ENCODE measurements at places on chromosomes 1 and 21. TPM values are rescaled to one million over a fixed set of nuclear protein-coding genes. Genes with fewer than 3 reads are reported as not detected.

The TNFRSF8 gene
- not detected for total RNA-seq

GRCh38 chr1:91697416-91697815, 188.5 kb downstream of the TGFBR3 start:
- DNase-seq = peak; percentile 56

- no peak for DNase-seq
Observed at GRCh38 chr1:7659514-7659913, 111.6 kb upstream of the VAMP3 start.

- DNase-seq = no peak
Observed at GRCh38 chr1:214464445-214465287, 86.7 kb downstream of the PTPN14 start.

DNA sequence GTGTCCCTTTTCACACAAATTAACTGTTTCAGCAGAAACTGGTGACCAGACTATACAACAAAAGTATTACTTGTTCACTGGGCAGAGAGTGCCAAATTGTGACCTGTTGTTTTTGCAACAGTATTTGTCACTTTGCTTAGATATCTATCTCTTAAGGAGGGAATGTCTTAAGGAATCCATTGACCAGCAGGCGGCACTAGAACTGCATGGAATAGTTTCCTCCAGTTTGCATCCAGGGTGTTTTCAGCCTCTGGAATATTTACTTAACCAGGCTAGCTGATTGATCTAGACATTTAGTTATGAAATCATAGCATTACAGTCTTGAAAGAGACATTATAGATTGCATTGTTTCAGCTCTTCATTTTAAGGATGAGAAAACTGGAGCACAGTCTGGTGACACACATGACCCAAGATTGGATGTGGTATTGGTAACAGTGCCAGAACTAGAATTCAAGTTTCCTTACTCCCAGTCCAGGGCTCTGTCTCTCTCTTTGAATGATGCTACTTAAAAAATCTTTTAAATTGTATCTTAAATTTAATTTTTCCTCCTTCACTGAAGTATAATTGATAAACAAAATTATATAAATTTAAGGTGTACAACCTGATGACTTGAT, 16.9 kb downstream of the RPTN start:
- no peak for DNase-seq

- peak; percentile 35 for DNase-seq
Observed at GRCh38 chr21:32921632-32922230, 104.0 kb upstream of the OLIG2 start.

- DNase-seq = no peak
Observed at GRCh38 chr1:208178091-208178529, 66.1 kb downstream of the PLXNA2 start.

The RGS18 gene
- total RNA-seq = 2.4 TPM

DNA sequence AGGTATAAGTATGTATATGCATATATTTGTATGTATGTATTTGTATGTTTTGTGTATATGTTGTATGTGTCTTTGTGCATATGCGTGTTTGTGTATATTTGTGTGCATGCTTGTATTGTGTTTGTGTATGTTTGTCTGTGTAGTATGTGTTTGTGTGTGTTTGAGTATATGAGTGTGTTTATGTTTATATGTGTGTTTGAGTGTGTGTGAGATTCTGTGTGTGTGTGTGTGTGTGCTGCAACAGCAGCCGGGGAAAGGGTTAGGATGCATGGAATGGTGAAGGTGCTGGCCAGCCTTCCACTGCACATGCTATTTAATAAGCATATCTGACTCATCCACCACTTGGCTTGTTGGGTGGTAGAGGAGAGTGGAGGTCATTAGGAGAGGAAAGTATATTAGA, 46.6 kb upstream of the RAB4A start:
- no peak for DNase-seq

- no peak for DNase-seq
Observed at GRCh38 chr1:94045465-94046056, 75.4 kb downstream of the ABCA4 start.

GRCh38 chr1:231643071-231643934, 16.7 kb downstream of the DISC1 start:
- no peak for DNase-seq

DNA sequence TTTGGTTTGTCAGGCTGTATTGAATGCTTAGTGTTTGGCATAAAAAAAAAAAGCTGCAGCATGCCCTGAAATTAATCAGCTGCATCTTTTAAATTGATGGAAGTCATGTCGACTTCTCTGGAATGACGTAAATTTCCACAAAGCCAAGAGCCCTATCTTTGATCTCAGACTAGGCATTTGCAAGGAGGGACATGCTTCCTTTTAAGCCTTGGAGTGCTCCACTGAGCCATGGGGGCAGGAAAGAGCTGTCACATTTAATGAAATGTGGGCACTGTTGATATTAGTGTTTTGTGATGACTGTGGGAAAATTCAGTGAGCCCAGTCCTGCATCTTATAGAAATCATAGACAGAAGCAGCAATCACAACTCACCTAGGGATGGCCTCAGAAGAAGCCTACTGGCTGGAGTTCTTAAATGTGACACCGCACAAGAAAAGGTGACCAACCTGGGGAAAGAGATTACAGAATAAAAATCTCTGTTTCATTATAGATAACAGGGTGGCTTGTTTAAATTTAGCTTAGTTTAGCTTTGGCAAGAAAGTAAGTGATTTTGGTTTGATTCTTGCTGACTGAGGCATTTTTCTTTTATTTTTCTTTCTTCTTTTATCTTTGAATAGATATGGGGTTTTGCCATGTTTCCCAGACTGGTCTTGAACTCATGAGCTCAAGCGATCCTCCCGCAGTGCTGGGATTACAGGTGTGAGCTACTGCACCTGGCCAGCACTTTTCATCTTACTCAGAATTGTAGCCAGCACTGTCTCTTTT, 188.2 kb downstream of the HHAT start:
- no peak for DNase-seq

- DNase-seq = no peak
Observed at GRCh38 chr1:221328371-221328770, 413.5 kb downstream of the DUSP10 start.

The KCNH1 gene
- not detected for total RNA-seq

The LY9 gene
- 131 TPM for total RNA-seq

The BCAR3 gene
- 1.2 TPM for total RNA-seq

- DNase-seq = no peak
Observed at GRCh38 chr1:167249702-167250101, 29.0 kb downstream of the POU2F1 start.

GRCh38 chr1:158199849-158200248, 19.2 kb downstream of the CD1D start:
- no peak for DNase-seq

The KLHL17 gene
- total RNA-seq = 46.5 TPM

- no peak for DNase-seq
Observed at GRCh38 chr1:229859026-229859425, 208.0 kb upstream of the GALNT2 start.

The CASQ2 gene
- not detected for total RNA-seq

The OLIG2 gene
- not detected for total RNA-seq

GRCh38 chr21:18705971-18706370, 302.4 kb upstream of the TMPRSS15 start:
- no peak for DNase-seq

The AMY1B gene
- total RNA-seq = not detected

The NCAM2 gene
- not detected for total RNA-seq

The HSPG2 gene
- total RNA-seq = 1.2 TPM

DNA sequence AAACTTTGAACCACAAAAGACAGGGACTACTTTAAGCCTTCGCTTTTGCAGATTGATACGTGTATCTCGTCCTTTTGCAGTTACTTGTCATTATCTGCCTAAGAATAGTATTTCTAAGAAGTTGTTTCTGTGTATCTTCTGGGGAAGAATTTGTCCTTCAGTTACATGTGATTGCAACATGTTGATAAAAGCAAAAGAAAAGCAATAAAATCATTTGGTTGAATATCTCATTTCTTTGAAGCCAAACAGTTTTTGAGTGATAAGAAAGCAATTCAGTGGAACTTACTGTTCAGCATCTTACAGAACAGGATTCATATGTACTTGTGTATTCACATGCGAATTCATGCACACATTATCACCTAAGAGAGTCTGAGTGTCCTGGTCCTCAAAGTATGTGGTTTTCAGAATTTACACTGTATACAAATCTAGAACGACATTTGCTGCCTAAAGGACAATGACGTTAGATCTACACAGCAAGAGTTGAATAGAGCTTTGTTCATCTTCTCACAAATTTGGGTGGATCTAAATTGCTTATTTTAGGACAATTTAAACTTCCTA, 66.7 kb upstream of the MRPS6 start:
- no peak for DNase-seq

DNA sequence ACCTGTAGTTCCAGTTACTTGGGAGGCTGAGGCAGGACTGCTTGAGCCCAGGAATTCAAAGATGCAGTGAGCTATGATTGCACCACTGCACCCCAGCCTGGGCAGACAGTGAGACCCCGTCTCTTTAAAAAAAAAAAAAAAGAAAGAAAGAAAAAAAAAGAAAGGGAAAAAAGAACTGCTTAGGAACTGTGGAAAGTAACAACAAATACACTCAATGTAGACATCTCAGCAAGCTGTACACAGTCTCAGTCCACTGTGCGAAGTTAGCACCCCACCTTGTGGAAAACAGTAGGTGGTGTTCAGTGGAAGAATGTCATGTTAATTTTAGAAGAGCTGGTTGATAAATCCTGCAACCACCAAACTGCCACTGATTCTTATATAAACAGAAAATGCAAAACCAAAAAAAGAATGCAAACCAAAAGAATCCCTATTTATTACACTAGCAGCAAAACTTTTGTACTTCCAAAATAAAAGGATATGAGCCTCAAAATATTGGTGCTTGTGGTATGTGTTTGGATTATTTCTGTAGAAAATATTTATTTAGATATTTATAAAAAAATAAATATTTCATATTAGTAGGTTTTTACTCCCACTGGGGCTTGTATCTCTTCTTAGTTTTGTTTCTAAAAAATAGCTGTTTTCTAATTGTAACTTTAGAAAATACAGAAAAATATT, 31.1 kb downstream of the ALG14 start:
- no peak for DNase-seq

The TRIM63 gene
- not detected for total RNA-seq

GRCh38 chr21:14382486-14382834, 486 bp downstream of the HSPA13 start:
- DNase-seq = no peak

- no peak for DNase-seq
Observed at GRCh38 chr1:232369451-232370296, 260.3 kb downstream of the SIPA1L2 start.

GRCh38 chr1:229296541-229296941, 25.6 kb downstream of the RAB4A start:
- no peak for DNase-seq

GRCh38 chr1:3368711-3369445, 85.6 kb upstream of the ARHGEF16 start:
- DNase-seq = no peak

GRCh38 chr1:161163793-161164192, 2.4 kb upstream of the PPOX start:
- DNase-seq = no peak

The RSPH1 gene
- not detected for total RNA-seq

- no peak for DNase-seq
Observed at GRCh38 chr1:45998020-45998617, 134.3 kb downstream of the PIK3R3 start.

The KRTAP8-1 gene
- total RNA-seq = not detected

The PROX1 gene
- total RNA-seq = not detected

- DNase-seq = no peak
Observed at GRCh38 chr1:226419284-226420029, 11.6 kb upstream of the PARP1 start.

- DNase-seq = no peak
Observed at GRCh38 chr21:35023396-35024070, 25.6 kb downstream of the RUNX1 start.

DNA sequence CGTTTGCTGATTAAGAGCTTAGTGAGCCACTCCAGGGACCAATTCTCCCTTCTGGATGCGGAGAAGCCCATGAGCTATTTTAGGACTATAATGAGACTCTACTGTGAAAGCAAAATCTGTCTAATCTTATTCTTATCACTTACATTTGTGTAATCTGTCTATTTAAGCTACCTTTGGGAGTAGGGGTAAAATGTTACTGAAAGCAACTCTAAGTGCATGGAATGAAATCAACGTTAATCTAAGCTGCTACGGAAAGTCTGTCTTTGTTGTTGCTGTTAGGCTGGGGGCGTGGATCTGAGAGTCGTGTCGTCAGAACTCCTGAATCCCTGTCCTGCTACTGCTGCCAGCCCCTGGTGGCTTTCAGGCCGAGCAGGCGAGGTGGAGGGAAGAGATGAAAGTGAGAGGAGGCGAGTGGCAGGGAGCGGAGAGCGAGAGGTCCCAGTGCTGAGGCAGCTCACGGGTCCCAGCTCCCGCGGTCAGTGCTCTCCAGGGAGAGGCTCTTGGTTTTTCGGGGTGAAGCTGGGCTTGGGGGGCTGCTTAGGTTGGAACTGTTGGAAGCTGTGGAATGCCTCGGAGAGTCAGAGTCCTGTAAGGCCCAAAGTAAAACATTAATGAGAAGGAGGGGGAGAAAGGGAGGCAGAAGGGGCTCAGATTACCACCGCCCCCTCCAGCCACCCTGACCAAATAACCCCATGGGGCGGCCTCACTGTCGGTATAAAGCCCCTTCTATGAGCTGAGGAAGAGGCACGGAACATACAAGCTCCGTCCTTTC, 53.9 kb downstream of the COQ8A start:
- DNase-seq = no peak

The NUF2 gene
- 1.8 TPM for total RNA-seq

The SELP gene
- 2.2 TPM for total RNA-seq

The BTBD8 gene
- total RNA-seq = 6.0 TPM

The RBM11 gene
- total RNA-seq = 1.7 TPM

GRCh38 chr1:37288900-37289299, 185.5 kb upstream of the ZC3H12A start:
- no peak for DNase-seq

GRCh38 chr1:47482786-47483185, 44.9 kb downstream of the FOXD2 start:
- no peak for DNase-seq

DNA sequence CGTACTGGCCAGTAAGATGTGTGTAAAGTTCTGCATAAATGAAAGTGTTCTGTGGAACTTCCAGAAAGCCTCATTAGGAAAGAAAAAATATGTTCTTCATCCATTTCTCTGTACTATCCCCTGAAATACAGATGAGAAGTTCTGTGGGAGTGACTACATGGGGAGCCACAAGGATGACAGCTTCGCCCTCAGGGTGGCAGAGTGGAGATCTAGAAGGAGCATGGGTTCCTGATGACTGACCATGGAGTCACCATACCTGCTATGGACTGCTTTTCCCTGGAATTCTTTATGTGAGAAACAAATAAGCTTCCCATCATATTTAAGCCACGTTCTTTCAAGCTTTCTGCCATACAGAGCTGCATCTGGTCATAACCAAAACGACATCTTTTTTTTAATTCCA, 113.9 kb upstream of the RGS1 start:
- no peak for DNase-seq

GRCh38 chr21:42189860-42190485, 29.0 kb upstream of the ABCG1 start:
- DNase-seq = no peak

DNA sequence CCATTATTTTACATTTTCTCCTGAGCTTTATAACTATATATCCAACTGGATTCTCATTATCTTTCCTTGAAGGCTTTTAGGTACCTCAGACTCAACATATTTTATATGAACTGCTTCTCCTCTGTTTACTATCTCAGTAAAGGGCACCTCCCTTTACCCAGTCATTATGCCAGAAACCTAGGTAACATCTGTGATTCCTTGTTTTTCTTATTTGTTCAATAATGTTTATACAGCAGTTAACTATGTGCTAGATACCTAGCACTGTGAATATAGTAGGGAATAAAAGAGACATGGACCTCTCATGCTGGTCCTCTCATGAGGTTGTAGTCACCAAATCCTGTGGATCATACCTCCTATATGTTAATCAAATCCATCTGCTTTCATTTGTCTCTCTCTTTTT, 25.6 kb downstream of the PPP1R12B start:
- no peak for DNase-seq

The BARHL2 gene
- total RNA-seq = not detected

GRCh38 chr1:221263831-221264767, 384.9 kb downstream of the HLX start:
- peak; percentile 11 for DNase-seq
